ENCODE measurements at places on chromosomes 16 and 17.

DNA sequence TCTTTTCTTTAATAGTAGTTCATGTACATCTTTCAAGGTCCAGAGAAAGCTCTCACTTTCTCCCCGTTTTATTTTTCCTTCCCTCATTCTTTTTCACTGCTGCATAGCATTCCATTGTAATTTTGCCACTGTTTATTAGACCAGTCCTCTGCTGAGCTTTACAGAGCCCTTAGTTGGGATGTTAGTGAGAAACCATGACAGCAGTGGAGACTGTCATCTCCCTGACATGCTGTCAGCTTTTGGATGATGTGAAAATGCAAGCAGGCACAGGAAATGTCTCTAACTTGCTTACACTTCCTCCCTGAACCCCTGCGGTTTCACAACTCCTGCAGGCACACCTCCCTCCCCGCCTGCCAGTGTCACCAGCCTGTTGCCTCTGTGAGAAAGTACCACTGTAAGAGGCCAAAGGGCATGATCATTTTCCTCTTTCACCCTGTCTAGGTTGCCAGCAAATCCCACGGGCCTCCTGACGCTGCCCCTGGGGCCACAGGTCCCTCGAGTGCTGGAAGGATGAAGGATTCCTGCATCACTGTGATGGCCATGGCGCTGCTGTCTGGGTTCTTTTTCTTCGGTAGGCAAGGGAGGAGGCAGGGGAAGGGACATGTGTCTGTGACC, at the start of gene ITGAL:
TSS of gene ITGAL (plus strand) at position 415 of the 615 bp plus-strand sequence. CDS start at position 511, 96 bp downstream.
- no peak for DNase-seq

DNA sequence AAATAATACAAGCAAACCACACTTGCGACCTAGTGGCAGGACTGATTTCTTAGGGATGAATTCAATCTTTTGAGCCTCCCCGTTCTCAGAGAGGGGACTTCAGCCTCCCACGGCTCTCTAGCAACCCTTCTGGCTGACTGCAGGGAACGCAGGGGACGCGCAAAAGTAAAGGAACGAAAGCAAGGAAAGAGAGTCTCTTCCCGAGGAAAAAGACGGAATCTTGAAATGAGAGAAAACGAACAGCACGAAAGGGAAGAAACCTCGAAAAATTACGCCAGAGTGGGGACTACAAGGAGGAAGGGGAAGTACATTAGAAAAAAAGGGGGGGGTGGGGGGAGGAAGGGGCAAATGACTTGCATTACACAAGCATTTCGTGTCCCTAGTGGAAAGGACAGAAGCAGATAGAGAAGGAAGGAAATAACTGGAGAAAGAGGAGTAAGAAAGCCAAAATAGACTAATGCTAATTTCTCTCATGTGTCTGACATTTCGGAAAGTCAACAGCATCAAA, 1.2 kb downstream of the GRB2 start:
- no peak for DNase-seq

DNA sequence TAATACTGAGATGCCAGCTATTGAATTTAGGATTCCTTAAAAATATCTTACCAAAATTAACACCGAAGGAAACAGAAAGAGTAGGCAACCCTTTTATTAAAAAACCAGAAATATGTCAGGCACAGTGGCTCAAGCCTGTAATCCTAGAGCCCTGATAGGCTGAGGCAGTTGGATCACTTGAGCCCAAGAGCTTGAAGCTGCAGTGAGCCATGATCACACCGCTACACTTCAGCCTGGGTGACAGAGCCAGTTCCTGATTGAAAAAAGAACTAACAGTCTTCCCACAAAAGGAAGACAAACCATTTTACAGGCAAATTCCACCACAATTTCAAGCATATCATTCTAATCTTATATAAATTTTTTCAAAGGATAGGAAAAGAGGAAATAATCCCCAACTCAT, 15.6 kb downstream of the SLFN12 start:
- DNase-seq = no peak

DNA sequence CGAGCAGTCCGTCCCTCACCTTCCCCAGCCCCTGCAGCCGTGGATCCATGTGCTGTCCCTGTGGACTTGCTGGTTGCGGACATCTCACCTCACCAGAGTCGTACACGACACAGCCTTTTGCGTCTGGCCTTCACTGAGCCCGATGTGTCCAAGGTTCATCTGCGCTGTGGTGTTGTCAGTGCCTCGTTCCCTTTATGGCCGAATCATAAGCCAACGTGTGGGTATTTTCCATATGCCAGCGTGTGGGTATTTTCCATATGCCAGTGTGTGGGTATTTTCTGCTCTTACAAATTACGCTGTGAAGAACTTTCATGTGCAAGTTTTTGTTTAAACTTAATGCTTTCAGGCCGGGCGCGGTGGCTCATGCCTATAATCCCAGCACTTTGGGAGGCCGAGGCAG, 31.6 kb downstream of the TBCD start:
- DNase-seq = no peak

- no peak for DNase-seq
Observed at GRCh38 chr17:82938486-82938872, 98.7 kb upstream of the ZNF750 start.

DNA sequence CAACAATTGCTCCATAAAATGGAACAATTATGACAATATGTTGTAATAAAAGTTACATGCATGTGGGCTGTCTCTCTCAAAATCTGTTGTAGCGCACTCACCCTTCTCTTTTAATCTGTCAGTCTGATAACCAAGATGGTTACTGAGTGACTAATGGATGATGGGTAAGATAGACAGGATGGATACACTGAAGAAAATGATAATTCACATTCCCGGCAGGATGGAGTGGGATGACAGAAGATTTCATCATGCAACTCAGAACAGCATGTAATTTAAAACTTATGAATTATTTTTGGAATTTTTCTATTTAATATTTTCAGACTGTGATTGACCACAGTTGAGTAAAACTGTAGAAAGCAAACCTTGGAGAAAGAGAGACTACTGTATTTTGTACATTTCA, 30.5 kb downstream of the CDH13 start:
- DNase-seq = no peak

All from BJ (cell line).